CD4-positive, alpha-beta T cell treated with Interleukin-21 for 1 hour (primary cell): ENCODE measurements at places on chromosomes 7 and 10.
A peak's percentile ranks its signal among the peaks of the same experiment; 100 is the strongest.

- no peak for DNase-seq
These were observed 9.8 kb upstream of the CDHR1 start for GRCh38 chr10:84184517-84184916.

GRCh38 chr7:35735396-35735795 lies 40.5 kb upstream of the HERPUD2 start:
- DNase-seq: no peak

DNA sequence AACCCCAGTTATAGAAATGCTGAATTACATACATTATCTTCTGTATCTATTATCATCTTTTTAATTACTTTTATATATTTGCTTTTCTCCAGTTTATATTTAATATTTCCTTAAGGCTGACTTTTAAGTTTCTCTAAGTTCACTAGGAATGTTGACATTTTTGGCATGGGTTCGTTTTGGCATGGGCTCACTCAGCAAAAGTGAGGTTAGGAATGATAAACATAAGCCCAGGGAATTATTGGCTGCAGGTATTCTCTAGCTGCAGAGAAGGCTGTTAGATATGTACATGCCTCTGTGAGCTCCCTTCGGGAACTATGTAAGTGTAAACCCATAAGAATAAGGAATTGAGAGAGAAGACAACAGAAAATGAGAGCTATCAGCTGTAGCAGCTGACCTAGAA lies 63.6 kb upstream of the RAB18 start:
- no peak for DNase-seq

- no peak for DNase-seq
These were observed 4.3 kb downstream of the CCDC6 start for GRCh38 chr10:59902016-59902415.

- DNase-seq: peak; percentile 1
These were observed 15.0 kb upstream of the NPS start for GRCh38 chr10:127534074-127534473.

- no peak for DNase-seq
These were observed 8.0 kb downstream of the VENTX start for GRCh38 chr10:133245439-133246235.

GRCh38 chr10:7168414-7168813 lies 242.4 kb downstream of the SFMBT2 start:
- DNase-seq: no peak

DNA sequence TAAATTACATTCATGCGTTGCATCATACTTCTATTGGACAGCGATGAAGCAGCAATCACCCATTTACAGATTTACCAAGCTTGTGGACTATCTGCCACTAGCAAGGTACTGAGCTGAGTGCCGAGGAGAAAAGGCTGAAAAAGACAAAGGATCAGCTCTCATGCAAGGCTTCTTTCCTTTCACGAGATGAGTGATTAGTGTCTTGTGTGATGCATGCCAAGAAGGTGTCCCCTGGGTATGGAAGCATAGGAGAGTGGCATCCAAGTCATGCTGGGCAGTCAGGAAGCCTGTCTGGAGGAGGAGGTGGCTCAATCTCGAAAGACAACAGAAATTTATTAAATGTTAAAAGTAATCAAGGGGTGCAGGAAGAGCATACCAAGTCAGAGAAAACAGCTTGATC lies 40.9 kb downstream of the ACSM6 start:
- DNase-seq: no peak
